Stimulated activated CD4-positive, alpha-beta T cell treated with anti-CD3 and anti-CD28 coated beads, Interleukin-4, amount 100 ng/mL, for 4 hours (primary cell): ENCODE measurements at places on chromosomes 7 and 10.

DNA sequence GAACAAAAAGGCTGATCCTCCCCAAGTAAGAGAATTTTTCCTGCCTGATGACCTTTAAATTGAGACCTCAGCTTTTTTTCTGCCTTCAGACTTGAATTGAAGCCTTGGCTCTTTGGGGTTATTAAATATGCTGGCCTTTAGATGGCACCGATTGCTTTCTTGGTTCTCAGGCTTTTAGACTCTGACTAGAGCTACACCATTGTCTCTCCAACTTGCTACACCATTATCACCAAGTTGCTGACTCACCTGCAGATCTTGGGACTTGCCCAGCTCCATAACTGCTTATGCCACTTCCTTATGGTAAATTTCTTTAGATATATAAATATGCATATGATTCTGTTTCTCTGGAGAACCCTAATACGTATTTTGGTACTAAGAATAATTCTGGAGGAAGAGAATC is 3.1 kb upstream of the ABCA13 start:
- DNase-seq = no peak

GRCh38 chr7:43646603-43647338 is 63.9 kb downstream of the STK17A start:
- no peak for DNase-seq

DNA sequence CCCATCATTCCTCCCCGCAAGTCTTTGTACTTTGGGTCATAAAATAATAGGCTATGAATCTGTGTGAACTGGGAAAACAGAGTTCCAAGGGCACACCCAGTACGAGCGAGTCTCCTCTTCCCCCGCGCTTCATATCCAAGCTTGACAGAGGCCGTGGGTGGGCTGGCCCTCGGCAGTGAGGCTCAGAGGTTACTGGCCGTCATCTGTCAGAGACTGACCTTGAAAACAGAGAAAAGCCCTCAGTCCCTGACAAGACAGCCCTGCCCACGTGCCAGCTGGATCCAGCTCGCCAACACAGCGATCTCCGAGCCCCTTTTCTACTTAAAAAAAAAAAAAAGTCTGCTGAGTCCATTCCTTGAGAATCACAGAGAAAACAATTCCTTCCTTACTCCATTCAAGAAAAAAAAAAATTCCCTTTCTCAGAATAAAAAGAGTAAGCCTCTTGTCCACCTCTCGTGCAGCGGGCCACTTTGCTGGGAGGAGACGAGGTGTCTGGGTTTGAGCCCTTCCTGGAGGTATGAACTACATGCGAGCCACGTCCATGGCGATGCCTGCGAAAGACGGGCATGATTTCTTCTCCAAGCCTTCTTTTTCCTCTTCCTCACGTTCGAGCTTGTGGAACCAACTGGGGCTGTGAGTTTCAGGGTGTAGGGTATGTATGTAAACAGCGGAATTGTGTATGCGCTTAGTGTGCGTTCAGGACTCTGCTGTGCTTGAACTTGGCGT is 744 bp upstream of the BICC1 start:
- DNase-seq = no peak

DNA sequence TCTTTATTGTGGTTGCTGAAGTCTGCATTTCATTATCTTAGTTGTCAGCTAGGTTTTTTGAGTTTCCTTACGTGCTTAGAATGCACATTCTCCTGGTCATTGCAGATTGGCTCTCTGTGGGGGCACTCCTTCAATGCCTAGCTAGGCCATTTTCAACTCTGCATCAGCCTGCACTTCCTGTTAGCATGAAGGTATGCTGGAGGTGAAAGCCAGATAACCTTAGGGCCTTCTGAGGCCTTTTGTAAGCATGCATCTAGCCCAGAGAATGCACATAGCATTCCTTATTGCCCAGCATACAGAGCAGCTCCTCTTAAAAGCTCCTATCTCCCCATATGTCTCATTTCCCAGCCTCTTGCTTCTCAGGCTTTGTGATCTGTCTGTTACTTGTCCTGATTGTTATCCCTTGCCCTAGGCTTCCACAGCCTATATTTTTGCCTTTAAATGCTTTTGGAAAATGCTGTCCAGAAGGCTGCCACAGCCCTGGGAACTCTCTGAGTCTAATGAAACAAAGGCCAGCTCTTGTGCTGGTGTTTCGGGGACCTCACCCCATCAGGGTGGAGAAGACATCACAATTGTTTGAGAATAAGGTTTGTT is 108.1 kb upstream of the IGFBP3 start:
- no peak for DNase-seq

DNA sequence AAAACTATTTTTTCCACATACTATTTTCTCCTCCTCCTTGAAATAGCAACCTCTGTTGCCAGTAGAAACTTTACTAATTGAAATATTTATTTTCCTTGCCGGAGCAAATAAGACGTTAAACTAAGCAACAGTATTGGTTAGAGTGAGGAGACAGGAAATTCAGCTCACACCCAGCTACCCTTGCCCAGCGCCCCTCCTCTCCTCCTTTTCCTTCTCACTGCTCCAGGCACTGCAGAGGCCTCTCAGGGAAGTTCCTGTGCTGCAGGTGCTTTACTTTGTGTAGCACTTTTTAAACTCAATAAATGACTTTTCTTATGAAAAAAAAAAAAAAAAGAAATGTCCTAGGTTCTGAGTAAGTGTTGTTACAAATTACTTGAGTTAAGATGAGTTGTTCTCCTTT is 134.0 kb downstream of the SEMA3E start:
- DNase-seq = no peak
